ENCODE measurements at places on chromosomes 7 and 10.

DNA sequence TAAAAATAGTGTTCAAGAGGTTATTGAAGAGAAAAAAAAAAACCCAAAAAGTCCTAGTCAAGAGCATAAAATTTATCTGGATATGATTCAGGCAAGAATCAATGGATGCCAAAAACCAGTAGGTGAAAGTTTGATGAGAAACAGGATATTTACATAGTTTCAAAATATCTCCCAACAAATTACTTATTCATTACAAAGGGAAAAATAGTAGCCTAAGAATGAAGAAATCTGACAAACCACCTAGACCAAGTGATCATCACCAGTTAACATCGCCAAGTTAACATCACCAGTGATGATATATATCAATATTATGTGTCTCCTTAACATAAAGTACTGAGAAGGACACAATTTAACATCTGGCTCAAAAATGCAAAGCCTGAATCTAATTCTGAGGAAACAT is 85.2 kb downstream of the RNLS start:
- DNase-seq: no peak

DNA sequence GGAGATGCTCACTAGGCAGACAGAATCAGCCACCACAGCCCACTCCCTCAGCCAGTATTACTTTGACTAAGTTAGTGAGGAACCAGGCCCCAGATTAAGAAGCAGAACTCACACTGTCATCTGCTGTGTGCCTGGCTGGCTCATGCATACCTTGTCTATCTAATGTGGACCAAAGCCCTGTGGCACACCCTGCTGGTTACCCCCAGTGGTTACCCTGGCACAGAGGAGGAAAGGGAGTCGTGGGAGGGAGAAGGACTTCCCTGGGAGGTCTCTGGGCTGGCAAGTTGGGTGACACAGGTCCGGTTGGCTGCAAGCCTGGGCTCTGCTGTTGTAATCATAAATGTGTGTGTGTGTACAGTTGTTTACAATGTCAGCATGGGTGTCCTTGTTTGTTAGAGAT is 7.5 kb upstream of the SH2D4B start:
- no peak for DNase-seq

DNA sequence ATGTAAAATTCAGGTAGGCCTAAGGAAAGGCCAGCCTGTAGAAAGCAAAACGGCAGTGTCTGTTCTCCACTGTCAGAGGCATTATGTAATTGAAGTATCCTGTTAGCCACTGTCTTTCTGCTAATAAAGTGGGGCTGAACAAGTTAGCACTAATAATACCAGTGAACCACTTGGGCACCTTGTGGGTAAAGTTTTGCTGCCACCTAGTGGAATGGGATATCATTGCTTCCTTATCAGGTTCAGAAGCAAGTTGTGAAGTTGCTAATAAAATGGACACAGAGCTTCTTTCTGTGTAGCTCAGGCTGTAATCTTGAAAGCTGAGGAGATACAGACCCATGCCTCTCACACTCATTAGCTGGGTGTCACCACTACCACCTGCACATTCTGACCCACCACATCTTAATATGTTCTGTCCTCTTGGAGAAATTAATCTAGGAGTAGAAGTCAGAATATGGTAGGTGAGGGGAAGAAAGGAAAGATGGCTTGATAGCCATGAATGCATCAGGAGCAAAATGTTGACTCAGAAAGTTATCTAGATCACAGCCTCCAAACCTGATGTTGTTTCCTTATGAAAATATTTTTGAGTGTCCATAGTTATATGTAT is 175.1 kb downstream of the SEPTIN7 start:
- no peak for DNase-seq

DNA sequence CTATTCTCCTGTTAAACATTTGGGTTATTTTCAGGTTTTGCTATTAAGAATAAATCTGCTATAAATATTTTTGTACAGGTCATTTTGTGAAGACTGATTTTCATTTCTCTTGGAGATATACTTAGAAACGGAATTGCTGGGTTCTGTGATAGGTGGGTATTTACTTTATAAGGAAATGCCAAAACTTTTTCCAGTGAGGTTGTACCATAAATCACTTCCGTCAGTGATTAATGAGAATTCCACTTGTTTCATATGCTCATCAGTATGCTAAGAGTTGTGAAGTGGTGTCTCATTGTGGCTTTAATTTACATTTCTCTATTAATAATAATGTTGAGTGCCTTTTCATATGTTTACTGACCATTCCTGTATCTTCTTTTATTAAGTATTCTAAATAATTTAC is 84.0 kb upstream of the KLF14 start:
- no peak for DNase-seq

DNA sequence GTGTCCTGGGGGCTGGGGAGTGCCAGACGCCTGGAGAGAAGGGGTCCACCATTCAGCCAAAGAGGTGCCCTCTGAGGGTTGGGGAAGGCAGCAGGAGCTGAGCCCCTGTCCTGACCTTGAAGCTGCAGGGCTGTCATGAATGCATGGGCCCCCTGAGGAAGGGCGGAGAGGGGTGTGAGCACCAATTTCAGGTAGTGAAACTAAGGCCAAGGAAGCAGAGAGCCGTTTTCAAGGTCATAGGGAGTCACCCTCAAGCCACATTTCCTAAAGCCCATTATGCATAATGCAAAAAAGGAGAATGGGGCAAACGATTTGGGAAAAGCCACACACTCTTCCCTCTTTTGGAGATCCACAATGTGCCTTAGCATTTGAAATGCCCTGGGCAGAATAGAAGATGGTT is 37.2 kb downstream of the FIGNL1 start:
- no peak for DNase-seq

DNA sequence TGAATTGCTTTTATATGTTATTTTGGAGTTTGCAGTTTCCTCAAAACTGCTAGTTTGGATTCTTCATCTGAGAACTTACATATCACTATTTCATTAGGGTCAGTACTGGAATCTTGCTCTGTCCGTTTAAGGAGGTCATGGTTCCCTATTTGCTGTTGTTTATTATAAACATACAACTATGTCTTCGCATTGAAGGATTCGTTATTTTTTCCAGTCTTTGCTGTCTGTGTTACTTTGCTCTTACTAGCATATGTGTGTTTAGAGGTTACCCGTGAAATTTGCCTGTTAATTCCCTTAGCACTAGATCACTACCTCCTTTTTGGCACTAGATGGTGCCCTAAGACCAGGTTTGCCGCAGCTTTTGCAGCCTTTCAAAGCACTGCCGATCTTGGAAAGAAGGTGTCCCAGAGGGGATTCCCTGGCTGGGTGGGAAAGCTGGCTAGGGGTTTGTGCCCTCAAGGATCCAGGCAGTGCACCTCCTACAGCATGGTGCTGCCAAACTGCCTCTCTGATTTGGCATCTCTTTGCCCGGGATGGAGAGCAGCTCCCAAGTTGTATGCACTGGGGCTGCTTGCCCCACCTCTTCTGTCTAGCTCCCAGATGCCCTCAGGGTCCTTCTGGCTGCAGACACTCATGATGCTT is 103.1 kb upstream of the APBB1IP start:
- DNase-seq: peak; percentile 32

- DNase-seq: no peak
Measured at GRCh38 chr7:157972914-157973313, 614.7 kb downstream of the PTPRN2 start.

GRCh38 chr10:96998329-96998888 is 166.3 kb downstream of the LCOR start:
- DNase-seq: no peak

DNA sequence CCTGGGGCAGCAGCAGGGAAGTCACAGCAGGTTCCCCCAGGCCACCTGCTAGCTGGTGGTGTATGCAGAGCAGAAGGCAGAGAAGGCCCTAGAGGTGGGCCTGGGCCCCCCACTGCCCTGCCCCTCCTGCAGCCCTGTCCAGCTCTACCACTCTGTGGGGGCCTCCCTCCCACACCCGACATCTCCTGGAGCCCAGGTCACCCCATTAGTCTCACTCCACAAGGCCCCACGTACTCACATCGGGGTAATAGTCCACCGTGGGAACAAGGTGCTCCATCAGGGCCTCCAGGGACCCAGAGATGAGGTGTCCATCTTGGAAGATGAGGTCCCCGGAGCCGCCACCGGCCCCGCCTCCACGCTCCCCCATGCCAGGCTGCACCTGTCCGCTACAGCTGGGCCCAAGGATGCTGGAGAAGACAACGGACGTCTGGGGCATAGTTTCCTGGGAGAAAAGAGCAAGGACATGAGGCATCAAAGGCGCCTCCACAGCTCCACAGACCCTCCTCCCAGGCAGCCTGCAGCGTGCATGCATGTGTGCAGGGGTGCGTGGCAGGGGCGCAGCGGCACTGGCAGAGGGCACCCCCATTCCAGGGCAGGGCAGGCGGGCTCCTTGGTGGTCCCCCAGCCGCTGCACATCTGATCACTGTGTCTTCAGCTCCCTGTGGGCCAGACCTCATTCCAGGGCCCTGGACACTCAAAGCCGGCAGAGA is 61.0 kb downstream of the RASGEF1A start:
- no peak for DNase-seq

DNA sequence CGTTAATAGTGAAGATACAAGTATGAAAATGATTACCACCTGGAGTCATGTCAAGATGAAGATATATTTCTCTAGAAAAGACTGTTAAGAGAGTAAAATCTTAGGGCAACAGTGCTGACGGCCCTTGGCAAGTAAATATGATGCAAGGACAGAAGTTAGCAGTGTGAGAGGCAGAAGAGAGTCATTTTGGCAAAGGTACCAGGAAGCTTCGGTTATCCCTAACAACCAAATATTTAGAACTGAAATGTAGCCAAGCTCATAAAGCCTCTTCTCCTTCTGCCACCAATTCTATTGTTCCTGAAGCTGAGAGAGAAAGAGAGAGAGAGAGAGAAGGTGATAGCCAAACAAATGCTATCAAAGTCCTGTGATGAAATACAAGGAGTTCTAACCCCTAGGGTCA is 109.6 kb downstream of the MACC1 start:
- no peak for DNase-seq
